ENCODE measurements at places on chromosomes 3 and 15.
A peak's percentile ranks its signal among the peaks of the same experiment; 100 is the strongest.

DNA sequence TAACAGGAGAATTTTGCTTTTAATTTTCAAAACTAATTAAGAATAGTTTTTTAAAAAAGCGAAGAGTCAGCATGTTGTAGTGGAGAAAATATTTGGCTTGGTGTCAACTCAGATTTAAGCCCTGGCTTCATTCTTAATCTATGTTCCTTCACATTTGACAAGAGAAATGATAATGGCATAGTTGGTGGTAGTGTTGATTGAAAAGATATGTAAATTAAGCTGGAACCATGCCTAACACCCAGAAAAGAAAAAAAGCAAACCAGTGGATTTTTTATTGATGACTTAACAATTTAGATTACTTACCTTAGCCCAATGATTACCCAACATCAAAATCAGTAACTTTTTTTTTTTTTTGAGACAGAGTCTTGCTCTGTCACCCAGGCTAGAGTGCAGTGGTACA, 27.4 kb downstream of the TCAIM start:
- DNase-seq = no peak

DNA sequence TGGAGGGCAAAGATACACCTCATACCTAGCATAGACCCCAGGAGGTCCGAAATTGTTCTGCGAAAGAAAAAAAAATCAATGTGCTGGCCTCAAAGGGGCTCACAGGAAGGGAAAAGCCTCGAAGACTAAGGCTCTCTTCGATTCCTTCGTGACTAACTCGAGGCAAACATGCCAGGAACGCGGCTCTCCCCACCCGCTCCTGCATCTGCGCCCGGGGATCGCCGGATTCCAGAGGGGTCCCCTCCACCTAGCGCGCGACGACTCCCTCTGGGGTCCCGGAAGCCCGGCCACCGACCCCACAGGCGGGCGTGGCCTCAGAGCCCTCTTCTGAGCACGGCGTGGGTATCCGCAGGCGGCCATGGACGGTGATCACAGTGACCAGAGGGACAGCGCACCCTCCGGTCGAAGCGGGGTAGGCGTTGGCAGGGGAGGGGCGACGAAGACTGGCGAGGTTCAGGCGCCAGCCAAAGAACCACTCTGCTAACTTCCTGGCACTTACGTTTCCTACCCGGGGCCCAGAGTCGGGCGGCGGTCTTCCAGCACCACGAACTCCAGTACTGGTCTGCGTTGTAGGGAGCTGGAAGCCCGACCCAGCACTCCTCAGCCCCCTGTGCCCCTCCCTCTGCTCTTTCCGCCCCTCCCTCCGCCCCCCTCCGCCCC, 515 bp upstream of the EIF3J start:
- no peak for DNase-seq

DNA sequence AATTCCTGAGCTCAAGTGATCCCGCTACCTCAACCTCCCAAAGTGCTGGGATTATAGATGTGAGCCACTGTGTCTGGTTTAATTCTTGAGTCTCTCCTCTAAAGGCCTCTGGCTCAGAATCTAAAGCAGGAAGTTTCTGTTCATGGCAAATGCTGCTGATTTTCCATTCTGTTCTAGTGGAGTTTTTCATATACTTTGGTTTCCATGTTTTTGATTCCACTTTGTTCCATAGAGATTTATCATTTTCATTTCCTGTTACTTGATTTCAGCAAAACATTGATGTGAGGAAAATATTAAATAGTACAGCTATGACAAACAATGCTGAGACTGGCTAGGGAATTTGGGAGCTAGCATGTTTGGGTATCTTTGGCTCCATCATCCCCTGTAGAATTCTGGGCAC, 205.6 kb downstream of the TCF12 start:
- no peak for DNase-seq

- no peak for DNase-seq
Observed at GRCh38 chr15:41917767-41918430, 24.0 kb upstream of the SPTBN5 start.

GRCh38 chr15:58269455-58270414, 131.6 kb downstream of the AQP9 start:
- DNase-seq = peak; percentile 31

DNA sequence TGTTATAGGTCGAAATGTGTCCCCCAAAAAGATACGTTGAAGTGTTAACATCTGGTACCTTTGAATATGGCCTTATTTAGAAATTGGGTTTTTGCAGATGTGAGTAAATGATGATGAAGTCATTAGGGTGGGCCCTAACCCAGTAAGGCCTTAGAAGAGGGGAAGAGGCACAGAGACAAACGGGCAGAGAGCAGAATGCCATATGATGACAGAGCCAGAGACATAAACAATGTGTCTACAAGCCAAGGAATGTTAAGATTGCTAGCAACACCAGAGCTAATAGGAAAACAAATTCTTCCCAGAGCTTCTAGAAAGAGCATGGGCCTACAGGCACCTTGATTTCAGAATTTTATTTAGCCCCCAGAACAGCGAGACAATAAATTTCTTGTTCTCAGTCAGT, 693.1 kb upstream of the NECTIN3 start:
- DNase-seq = no peak

DNA sequence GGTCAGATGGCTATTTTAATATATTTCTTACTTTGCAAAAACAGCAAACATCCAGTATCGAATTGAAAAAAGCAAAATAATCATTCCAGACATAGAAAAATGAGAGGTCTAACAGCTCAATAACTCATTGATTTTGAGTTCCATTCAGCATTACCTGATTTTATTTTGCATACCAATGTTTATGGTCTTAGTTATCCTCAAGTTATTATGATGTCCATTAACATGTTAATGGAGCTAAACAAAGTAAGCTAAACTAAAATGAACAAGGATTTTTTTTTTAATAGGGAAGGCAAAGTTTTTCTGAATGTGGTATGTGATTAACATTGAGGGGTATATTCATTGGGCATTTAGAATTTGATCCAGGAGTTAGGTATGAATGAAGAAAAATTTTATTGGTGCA, 13.1 kb downstream of the MYH15 start:
- DNase-seq = no peak

- DNase-seq = no peak
Observed at GRCh38 chr3:51063053-51063452, 322.0 kb upstream of the MANF start.

GRCh38 chr3:94961423-94962100, 898.7 kb downstream of the NSUN3 start:
- no peak for DNase-seq

DNA sequence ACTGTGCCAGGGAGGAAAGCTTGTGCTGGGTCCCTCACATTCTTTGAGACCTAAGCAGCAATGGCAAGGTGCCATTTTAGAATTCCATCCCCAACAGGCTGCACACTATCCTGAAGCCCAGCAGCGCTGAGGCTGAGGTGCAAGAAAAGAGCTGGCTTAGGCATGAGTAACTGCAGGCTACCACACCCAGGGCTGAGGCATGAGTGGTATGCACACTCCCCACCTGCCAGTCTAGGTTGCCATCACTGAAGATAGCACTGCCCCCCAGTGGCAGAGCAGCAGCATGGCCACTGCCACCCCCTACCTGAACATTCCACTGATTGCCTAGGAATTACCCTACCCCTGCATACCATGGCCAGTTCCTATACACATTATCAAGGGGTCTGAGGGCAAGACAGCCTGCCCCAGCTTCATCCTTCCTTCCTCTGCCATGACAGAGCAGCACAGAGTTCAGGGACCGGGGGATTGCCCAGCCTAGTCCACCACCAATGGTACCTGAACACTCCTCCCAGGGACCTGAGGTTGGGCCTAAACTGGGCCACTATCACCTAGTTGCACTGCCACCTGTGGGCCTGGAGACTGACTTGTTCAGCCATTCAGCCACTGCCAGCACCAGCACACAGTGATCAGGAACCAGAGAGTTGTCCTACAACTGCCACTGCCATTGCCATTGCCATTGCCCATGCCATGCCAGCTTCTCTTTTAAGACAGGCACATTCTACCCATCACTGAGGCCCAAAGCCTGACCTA, 129.8 kb downstream of the SATB1 start:
- no peak for DNase-seq

GRCh38 chr3:22951910-22952309, 251.2 kb upstream of the UBE2E2 start:
- DNase-seq = no peak

- no peak for DNase-seq
Observed at GRCh38 chr15:74307827-74308811, 59.3 kb downstream of the CYP11A1 start.

- DNase-seq = no peak
Observed at GRCh38 chr3:99842826-99843589, 25.3 kb downstream of the CMSS1 start.

- DNase-seq = no peak
Observed at GRCh38 chr3:151894219-151894618, 20.8 kb downstream of the SUCNR1 start.

DNA sequence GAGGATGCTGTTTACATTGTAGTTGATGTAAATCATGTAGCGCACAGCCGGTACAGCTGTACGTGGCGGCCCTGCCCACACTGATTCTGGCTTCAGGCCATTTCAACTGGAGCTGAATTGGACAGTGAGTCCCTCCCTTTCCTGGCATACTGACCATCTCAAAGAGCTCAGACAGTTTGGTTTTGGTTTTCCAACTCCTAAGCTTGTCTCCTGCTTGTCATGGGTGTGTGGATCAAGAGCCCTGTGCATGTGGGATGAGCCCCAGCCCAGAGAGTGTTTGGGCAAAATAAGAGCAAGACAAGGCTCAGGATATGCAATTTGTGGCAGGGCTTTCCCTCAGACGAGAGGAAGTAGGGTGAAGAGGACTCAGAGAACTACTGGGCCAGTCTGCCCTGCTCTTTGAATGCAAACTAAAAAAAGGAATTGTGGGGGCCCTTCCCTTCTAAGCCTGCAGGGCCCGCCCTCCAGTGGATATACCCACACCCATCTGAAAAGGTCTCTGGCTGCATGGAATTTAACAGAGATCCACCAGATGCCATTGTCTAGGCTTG, 13.3 kb downstream of the ITGA11 start:
- no peak for DNase-seq

- DNase-seq = no peak
Observed at GRCh38 chr3:79765911-79766310, 1.9 kb downstream of the ROBO1 start.

- no peak for DNase-seq
Observed at GRCh38 chr3:139933766-139934165, 1.2 kb upstream of the CLSTN2 start.

Measured in central memory CD4-positive, alpha-beta T cell (primary cell).